T-helper 2 cell (primary cell): ENCODE measurements at places on chromosomes 4 and X.

DNA sequence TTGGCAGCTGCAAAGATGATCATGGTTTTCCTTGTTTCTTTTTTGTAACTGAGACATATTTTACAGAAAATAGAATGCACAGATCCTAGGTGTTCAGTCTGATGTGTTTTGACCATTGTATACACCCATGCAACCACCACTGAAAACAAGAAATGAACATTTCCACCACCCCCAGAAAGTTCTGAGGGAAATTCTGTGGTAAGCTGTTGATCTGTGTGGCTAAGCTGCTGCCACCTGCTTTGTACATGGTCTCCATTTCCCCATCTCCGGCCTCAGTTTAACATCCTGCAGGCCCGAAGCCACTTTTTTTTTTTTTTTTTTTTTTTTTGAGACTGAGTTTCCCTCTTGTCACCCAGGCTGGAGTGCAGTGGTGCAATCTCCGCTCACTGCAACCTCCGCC lies 65.3 kb downstream of the NYX start:
- no peak for DNase-seq

DNA sequence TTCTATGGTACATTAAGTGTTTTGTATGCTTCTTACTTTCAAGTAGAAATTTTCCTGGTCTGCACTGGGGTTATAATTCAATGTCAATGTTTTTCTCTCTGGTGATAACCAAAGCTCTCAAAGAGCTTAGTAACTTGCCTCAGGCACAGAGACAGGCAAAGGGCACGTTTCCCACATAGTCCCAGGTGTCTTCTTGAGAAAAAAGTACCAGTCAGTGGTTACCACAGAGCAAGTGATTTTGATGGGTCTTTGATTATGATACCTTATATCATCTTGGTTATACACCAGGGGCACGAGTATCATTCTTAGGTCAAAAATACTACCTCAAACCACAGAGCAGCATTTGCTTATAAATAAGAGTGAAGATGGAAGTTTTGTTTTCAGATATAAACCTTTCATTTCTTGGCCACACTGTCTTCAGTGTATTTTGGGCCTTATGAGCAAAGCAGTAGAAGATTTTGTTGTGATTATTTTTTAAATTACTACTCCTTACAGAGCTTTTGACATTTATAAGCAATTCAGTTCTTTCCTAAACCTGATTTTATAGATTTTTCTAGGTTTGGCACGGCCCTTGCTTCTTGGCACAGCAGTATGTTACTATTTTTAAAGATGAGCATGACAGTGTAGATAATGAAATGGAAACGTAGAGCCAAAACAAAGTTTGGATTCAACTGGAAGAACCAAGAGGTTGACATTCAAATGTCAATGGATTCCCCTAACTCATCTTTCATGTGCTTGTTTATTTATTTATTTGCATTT lies 85.3 kb upstream of the TLL1 start:
- no peak for DNase-seq

- DNase-seq = no peak
Measured at GRCh38 chrX:108217876-108218275, 126.3 kb downstream of the ATG4A start.

DNA sequence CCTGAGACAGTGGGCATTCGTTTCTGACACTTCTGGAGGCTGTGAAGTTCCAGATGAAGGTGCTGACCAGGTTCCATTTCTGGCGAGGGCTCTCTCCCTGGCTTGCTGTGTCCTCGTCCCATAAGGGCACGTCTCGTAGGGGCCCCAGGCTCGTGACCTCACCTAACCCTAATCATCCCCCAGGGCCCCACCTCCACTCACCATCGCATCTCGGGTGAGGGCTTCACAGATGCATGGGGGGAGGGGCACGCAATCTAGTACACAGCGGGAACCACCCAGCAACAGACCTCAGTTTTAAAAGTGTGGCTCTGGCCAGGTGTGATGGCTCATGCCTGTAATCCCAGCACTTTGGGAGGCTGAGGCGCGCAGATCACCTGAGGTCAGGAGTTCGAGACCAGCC lies 22.1 kb downstream of the PDE6B start:
- DNase-seq = no peak

- DNase-seq = no peak
Measured at GRCh38 chr4:16772366-16772850, 126.0 kb downstream of the LDB2 start.

DNA sequence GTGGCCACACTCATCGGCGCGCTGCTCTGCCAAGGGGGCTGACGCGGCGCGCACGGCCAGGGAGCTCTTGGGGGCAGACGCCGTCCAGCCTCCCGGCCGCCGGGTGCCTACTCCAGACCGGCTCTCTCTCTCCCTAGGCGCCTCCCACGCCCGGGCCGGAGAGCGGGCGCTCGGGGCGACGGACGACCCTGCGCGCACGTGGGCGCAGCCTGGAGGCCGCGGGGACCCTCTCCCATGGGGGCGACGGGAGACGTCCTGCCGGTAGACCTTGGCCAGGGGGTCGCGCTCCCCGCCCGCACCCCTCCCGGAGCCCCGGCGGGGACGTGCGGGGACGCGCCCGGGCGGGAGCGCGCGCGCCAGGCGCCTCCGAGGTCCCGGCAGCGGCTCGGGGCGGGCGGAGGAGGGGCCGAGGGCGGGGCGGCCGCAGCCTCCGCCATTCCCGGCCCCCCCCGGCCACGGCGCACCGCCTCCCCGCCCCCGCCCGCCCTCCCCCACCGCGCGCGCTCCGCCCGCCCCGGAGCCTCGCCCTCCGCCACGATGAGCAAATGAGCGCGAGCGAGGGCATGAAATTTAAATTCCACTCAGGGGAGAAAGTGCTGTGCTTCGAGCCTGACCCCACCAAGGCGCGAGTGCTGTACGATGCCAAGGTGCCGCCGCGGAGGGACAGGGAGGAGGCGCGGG lies at the start of gene MSL3:
Gene MSL3, plus strand, starts transcription at position 519 of the 681 bp plus-strand sequence. Its CDS starts 27 bp downstream, at position 546.
- DNase-seq = peak; percentile 53

- DNase-seq = no peak
Measured at GRCh38 chrX:332916-333610, 14.5 kb upstream of the GTPBP6 start.

DNA sequence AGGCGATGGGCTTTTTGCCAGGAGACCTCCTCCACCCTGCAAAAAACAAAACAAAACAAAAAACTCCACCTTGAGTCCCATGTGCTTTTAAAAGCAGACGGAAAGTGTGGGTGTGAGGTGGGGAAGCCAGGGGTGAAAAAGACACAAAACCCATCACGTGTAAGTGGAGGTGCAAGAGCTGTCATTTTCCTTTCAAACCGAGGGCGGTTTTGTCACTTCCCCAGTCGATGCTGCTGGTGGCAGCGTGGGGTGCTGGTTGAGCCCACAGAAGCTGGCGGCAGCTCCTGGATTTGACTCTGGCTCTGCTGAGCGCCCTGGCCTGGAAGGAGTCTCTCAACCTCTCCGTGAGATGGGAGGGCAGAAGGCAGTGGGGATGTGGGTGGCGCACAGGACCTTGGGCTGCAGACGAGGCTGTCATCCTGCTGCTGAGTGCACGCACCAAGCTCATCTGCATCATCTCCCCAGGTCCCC lies 110.0 kb downstream of the PSAPL1 start:
- DNase-seq = no peak

GRCh38 chrX:110310000-110310790 lies 7.7 kb downstream of the AMMECR1 start:
- DNase-seq = no peak

DNA sequence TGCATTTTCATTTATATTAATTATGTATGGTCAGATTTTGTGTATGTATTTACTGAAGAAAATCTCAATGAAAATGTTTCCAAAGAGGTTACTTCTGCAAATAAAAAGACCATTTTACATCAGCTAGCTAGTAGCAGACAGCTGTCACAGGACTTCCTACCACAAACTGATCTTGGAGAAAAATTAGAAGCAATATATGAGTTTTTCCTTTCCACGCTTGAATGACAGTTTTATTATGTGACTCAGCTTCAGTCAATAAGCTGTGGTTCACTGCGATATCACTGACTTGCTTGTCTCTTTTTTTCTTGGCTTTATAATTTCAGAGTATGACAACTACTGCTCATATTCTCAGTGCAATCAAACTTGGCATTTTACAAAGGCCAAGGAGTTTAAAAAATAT lies 787.4 kb upstream of the GALNTL6 start:
- no peak for DNase-seq

GRCh38 chrX:37347420-37347819 lies 1.7 kb upstream of the PRRG1 start:
- no peak for DNase-seq

- DNase-seq = no peak
Measured at GRCh38 chrX:17038277-17038676, 91.8 kb downstream of the REPS2 start.

- no peak for DNase-seq
Measured at GRCh38 chrX:53281321-53281822, at the start of gene IQSEC2. Gene IQSEC2 (minus strand): TSS chrX:53281584.

- DNase-seq = no peak
Measured at GRCh38 chr4:176758731-176759130, 34.0 kb downstream of the VEGFC start.
